ENCODE measurements at places on chromosomes 2 and 18.

- no peak for DNase-seq
Observed at GRCh38 chr2:129756276-129756675, 223.2 kb upstream of the RAB6C start.

- DNase-seq = peak; percentile 28
Observed at GRCh38 chr18:67417864-67418523, 98.5 kb downstream of the DSEL start.

- no peak for DNase-seq
Observed at GRCh38 chr2:237304763-237305514, 109.0 kb downstream of the COL6A3 start.

GRCh38 chr2:3664118-3664517 lies 6.1 kb downstream of the ALLC start:
- DNase-seq = no peak

DNA sequence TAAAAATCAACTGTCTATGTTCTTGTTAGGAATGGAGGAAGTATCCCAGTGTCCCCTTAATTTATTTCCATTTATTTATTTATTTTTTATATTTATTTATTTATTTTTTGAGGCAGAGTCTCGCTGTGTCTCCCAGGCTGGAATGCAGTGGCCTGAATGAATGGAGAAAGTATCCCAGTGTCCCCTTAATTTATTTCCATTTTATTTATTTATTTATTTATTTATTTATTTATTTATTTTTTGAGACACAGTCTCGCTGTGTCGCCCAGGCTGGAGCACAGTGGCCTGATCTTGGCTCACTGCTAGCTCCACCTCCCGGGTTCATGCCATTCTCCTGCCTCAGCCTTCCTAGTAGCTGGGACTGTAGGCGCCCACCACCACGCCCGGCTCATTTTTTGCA lies 34.1 kb downstream of the MIB1 start:
- DNase-seq = no peak

DNA sequence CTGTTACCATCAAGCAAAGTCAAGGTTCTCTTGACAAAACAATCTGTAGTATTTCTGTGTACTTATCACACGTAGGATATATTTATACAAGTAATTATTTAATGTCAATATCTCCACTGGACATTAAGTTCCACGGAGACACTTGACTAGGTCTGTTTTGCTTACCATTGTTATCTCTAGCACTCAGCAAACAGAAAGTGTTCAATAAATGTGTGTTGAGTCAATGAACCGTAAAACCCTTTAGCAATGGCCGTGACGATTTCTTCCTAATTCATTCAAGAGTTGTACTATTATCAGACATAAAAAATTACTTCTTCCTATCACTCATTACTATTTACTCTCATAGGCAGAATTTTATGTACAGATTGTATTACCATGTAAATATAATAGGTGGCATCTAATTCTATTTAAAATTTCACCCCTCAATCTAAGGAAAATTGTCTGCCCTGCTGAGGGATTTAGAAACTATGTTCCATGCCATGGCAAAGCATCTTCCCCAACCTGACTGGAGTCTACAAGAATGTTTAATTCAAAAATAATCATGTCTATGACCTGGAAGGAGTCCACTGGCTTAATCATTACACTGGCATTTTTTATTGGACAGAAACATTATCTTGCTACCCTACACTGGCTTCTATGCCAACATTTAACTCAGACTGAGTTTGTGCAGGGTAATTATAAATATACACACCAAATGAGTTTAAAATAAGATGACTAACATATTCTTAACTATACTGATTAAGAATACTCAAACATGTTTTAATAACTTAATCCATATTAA lies 301.9 kb downstream of the ZEB2 start:
- DNase-seq = no peak

- DNase-seq = no peak
Observed at GRCh38 chr18:7766346-7766745, 199.2 kb downstream of the PTPRM start.

DNA sequence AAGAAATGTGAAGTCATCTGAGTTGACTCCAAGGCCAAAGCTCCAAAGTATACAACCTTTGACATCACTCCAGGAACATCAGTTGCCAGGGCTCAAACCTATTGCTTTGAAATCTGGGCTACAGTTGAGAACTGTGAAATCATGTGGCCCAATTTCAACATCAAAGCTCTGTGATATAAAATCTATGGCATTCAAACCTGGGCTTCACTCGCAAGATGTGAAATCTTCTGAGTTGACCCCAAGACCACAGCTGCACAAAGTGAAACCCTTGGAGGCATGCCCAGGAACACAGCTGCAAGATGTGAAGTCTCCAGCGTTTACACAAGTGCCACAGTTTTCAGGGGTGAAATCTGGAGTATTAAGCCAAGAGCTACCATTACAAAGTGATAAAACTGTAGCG lies 9.4 kb upstream of the ZNF512 start:
- DNase-seq = no peak

DNA sequence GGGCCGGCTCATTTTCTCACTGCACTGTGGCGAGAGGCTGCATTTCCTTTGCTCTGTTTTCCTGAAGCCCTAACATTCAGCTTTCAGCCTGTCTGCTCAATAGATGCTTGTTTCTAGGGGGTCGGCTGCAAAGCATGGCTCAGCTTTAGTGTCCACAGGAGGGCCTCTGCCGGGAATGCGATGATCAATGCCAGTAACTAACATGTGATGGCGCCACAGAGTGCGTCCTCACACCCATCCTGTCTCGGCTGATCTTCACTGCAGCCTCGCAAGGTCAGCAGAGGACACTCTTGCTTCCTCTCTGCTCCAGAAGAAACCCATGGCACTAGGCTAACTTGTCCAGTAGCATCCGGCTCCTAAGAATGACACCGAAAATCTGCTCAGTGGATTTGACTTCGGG lies 156.4 kb upstream of the PXDN start:
- DNase-seq = no peak

- no peak for DNase-seq
Observed at GRCh38 chr2:201049455-201049854, 22.0 kb downstream of the HYCC2 start.

DNA sequence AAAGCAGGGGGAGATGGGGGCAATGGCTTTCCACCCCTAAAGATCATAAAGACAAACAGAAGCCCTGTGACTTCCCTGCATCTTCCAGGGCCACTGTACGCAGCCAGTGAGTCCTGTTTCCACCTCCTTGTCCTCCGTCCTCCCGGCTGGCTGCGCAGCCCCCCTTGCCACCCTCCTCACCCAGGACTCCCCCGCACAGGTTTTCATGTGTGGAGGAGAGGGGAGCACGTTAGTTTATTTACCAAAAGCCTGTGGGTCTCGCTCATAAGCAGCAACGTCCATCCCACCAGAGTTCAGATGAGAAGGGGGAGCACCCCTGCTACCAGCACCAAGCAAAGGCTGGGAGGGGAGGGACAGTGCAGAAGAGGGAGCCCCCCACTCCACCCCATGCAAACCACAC lies 11.7 kb downstream of the CYP26B1 start:
- no peak for DNase-seq

GRCh38 chr2:4675295-4675694 lies 971.9 kb downstream of the DCDC2C start:
- DNase-seq = no peak

GRCh38 chr2:36394804-36395203 lies 39.2 kb downstream of the CRIM1 start:
- DNase-seq = no peak

- DNase-seq = no peak
Observed at GRCh38 chr18:11118051-11118766, 31.2 kb downstream of the PIEZO2 start.

GRCh38 chr2:146267093-146267492 lies 1577.7 kb upstream of the ACVR2A start:
- no peak for DNase-seq

DNA sequence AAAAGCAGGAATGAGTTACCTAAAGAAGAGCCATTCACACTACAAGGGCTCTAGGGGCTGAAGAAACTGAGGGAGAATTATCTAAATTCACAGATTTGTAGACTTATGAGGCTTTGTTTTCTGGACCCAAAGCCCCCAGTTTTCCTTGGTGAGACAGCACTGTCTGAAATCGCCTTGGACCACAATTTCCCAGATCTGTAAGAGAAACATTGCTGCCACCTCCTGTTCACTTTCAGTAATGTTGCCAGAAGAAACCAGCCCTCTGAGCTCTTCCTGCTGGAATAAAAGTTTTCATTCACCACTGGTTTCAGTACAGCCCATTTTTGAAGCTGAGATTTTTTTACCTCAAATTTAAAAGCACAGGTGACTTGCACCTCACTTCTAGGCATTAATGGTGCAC lies 169.2 kb downstream of the CDH20 start:
- peak; percentile 49 for DNase-seq

GRCh38 chr2:224816816-224817215 lies 100.7 kb upstream of the CCDC195 start:
- no peak for DNase-seq

DNA sequence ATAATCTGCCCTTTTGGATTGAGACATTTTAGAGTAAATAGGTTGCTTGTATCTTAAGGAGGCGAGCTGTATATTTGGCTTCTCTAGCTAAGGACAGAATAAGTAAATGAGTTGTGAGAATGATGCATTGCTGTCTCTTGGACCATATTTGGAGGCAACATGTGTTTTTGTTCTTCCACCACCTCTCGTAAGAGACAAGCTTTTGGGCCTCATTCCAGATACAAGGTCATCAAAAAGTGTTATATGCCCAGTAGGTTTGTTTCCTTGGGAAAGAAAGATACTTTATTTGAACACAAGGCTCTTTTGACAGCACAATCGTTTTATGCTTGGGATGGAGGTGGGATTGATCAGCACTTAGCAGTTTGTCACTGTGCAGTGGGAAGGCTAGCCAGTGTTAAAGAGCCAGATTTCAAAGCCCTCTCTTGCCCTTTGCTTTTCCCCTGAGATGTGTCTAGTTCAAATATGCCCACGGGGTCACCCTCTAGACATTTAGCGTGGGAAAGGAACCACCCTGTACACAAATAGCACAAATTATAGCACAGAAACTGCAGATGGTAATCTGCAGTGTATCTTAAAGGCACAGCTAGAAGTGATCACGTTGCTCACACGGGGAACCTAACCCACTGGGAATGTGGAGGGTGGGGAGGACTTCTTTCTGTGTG lies 131.3 kb downstream of the MAP4K4 start:
- DNase-seq = no peak

DNA sequence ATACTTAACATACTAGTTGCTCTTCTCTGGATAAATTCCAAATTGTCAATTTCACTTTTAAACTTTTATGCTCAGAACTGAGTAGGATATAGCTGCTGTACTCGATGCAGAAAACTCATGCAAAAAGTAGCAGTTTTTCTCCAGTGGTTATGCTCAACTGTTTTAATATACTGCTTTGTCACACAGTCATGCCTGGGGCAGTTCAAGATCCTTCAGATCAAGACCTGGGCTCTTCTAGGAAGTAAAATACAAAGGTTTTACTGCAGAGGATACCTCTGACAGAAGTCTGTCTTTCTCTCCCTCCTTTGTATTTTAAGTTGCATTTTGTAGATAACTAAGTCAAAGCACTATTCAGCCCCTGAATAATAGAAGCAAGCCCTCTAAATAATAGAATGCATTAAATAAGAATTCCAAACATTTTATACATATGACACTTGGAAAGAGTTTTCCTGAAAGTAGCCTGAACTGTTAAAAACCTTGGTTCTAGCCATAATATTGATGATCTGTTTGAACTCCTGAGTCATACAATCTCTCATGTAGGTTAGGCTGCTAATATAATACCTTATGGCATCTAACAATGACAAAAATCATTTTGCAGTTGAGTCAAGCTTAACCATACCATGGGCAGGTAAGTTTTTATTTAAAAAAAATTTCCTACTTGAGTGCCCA lies 183.3 kb upstream of the TRIB2 start:
- no peak for DNase-seq

DNA sequence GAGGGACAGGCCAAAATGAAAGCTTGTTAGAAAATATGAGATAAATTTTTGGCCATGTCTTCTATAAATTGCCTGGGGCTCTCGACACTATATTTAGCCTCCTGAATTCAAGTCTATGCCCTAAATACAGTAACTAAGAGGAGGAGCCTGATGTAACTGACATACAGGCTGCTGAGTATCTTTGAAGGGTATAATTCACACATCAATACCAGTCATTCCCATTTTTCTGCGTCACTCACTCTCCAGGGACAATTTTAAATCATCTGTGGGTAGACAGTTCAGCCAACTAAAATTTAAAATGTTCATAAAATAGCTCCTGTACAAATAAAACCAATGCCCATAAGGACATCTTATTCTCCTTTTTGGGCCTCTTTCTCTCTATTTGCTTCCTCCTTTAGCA lies 105.9 kb downstream of the AP1S3 start:
- DNase-seq = no peak

DNA sequence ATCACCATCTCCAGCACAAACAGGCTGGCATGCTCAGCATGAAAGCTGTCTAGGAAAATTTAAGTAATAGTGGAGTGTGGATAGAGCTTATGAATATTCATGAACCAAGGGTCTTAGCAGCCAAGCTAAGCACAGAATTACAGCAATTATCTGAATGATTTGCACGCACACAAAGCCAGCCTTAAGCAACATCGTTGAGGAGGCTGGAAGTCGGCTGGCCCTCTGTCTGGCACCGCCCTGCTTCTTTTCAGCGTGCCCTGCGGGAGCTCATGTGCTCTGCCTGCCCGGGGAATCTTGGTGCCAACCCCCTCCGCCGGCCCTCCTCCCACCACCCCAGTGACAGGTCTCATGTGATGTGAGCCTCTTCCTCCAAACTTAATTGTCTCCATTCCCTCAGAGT lies 540.1 kb downstream of the CMPK2 start:
- DNase-seq = no peak

- DNase-seq = no peak
Observed at GRCh38 chr2:179882851-179883806, 21.7 kb upstream of the ZNF385B start.

GRCh38 chr2:23311186-23311585 lies 73.8 kb upstream of the KLHL29 start:
- DNase-seq = no peak

GRCh38 chr2:211816754-211817153 lies 721.8 kb downstream of the ERBB4 start:
- DNase-seq = no peak

- DNase-seq = no peak
Observed at GRCh38 chr2:226644399-226644865, 155.2 kb downstream of the IRS1 start.

GRCh38 chr2:226216575-226216974 lies 583.0 kb downstream of the IRS1 start:
- no peak for DNase-seq

- DNase-seq = no peak
Observed at GRCh38 chr2:73297151-73297559, 3.8 kb upstream of the EGR4 start.

- DNase-seq = no peak
Observed at GRCh38 chr2:182252534-182252933, 174.3 kb downstream of the PDE1A start.

DNA sequence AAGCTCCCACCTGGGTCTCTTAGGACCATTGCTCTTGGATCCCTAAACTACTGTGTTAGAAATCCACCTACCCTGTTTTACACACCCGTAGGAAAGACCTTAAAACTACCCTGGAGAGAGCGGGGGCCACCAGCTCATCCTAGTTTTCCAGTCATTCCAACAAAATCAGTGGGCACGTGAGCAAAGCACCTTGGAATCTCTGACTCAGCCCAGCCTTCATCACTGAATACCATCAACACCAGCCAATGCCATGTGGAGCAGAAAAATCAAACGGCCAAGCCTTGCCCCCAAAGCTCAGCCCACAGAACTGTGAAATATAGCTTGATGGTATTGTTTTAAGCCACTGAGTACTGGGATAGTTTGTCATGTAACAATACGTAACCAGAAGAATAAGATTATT lies 449.7 kb upstream of the CHAC2 start:
- DNase-seq = no peak

- DNase-seq = no peak
Observed at GRCh38 chr2:160912276-160912675, 248.0 kb upstream of the TANK start.

- DNase-seq = no peak
Observed at GRCh38 chr18:59834267-59834666, 65.5 kb upstream of the PMAIP1 start.

Measured in suppressor macrophage (primary cell).